ENCODE measurements at places on chromosomes 1 and 21.

- no peak for DNase-seq
These were observed 25.1 kb upstream of the TMEM61 start for GRCh38 chr1:54955359-54955758.

DNA sequence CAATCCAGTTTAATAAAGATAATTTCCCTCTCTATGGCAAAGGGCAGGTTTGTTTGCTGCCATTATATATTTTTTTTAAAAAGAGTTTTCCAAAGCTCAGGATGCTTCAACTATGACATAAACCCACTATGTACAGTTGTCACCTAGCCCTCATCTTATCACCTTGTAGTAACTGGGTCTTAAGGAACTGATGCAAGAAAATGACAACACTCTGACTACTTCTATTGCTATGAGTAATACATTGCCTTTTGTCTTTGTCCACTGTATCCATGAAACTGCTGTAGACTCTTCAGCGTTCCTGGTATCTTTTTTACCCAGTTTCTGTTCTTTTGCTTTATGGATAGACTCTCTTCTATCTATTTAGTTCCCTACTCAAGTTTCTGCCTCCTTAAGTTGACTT, 586.5 kb downstream of the NEGR1 start:
- DNase-seq = no peak

DNA sequence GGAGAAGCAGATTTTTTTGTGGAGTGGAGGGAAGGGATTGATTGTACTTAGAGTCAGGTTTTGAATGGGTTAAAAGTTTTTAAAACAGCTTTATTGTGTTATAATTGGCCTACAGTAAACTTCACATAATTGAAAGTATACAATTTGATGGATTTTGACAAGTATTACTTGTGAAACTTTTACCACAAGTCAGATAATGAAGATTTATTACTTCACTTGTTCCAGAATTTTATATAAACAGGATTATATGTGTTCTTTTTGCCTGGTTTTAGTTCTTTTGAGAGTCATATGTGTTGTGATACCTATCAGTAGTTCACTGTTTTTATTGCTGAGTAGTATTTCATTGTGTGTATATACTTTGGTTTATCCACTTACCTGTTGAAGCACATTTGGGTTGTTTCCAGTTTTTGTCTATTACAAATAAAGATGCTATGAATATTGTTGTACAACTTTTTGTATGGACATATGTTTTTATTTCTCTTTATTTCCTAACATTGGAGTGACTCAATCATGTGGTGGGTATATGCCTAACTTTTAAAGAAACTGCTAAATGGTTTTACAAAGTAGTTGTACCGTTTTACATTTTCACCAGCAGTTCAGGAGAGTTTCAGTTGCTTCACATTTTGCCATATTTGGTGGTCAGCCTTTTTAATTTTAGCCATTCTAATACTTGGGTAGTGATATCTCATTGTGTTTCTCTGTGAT, 71.0 kb downstream of the DYRK1A start:
- DNase-seq = no peak

DNA sequence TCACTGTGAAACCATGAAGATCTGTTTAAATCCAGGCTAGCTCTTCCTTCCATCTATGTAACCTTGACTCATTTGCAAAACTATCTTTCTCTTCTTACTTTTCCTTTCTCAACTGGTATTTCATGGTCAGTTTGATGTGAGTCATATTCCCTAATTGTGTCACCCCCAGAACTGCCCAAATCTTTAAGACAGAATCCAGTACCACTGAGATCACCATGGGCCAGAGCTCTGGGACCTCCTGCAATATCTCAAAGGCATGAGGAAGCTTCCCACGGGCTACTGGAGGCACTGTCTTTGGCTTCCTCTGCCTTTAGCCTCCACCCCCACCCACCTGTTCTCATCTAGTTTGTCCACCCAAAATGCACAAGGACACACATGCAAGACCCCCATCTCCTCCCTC, 274.4 kb upstream of the FMN2 start:
- DNase-seq = no peak

GRCh38 chr21:45584786-45585185, 42.5 kb upstream of the SLC19A1 start:
- no peak for DNase-seq
